ENCODE measurements at places on chromosomes 1 and 21.

GRCh38 chr21:20592463-20592862, 405.7 kb upstream of the NCAM2 start:
- no peak for DNase-seq

DNA sequence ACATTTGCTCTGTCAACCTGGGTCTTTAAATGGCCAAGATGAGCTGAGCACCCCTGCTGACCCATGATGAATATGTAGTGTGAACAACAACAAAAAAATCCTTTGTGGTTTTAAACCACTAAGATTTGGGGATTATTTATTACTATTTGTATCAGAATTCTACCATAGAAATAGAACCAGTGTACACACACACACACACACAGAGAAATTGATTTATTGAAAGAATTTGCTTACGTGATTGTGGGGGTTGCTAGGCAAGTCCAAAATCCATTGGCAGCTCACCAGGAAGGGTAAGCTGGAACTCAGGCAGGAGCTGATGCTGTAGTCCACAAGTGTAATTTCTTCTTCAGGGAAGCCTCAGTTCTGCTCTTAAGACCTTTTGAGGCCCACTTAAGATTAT, 82.5 kb upstream of the MAP1LC3C start:
- DNase-seq, result no peak

DNA sequence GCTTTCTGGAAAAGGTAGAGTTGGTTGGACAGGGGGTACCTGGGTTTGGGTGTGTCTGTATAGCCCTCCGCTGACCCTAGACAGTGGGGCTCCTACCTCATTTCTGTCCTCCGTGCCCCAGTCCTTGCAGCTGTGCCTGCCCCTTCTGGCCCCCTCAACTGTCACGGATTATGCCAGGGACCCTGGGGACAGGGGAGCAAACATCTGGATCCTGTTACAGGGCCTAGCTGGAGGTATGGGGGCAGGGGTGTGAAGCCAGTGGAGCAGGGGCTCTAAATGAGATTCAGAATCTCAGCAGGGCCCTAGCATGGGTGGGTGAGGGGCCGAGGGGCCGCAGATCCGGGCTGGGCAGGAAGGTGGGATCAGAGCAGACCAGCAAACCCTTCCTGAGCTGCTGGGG, 81.0 kb downstream of the TAS1R2 start:
- DNase-seq, result no peak

DNA sequence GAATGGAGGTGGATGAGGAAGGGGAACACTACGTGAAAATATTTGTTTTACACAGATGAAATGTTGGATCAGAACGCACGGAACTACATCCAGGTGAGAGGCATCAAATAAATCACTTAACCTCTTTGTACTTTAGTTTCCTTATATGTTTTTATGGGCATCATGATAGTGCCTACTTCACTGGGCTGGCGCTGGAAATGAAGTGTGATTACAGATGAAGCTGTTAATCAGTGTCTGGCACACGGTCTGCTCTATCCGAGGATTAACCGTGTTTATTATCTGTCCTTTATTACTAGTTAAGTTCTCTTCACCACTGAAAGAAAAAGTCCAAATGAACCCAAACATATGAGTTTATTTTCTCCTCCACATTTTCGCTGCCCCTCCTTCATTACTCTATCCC, 96.0 kb upstream of the TRABD2B start:
- no peak for DNase-seq

- DNase-seq, result no peak
Observed at GRCh38 chr1:15148475-15148874, 5.1 kb upstream of the TMEM51 start.

DNA sequence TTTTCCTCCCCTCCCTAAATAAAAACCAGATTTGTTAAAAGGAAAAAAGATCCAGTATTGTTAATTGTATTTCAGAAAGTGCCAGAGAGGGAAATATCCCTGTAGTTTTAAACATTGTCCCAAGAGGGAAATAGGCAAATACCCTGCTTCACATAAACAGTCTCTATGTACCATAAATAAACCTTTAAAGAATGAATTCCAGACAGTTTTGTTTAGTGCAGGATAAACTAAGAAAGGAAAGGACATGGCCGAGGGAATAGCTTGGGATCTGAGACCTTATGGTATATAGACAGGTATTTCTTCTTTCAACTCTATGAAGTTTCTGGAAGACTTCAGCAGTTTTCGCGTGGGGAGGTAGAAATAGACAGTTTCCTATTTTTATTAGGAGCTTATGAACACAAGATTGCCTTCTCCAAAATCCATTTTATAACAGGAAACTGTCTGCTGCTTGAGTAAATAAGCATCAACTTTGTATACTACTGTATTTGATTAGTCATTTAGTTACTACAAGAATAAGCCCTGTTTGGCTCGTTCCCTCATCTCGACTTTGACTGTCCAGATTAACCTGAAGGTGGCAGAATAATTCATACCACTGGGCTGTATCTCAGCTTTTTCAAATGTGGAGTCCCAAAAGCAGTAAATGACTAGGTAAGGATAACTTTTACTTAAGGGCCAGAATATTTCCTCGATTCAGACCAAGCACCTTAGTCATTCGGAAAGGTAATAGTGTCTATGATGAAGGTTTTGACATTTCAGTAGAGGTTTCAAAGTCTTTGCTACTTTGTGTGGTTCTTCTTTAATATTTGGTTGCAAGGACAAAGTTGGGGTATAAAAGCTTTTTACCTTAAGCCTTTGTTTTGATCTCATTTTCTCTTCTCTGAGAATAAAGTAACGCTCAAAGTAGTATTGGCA, 177.5 kb downstream of the VPS13D start:
- no peak for DNase-seq

DNA sequence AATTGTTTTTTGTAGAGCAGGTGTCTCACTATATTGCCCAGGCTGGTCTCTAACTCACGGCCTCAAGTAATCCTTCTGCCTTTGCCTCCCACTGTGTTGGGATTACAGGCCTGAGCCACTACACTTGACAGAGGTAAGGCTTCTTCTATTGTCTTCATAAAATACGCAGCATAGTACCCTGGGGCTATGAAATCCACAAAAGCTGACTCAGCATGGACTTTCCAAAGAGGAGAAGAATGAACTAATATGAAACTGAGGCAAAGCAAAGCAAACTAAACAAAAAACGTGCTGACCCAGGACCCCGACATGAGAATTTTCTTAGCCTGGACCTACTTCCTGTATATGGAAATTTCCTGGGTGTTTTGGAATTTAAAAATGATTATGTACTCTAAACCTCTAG, 18.5 kb upstream of the ATP13A2 start:
- DNase-seq, result no peak

GRCh38 chr21:14706712-14707510, 160.8 kb upstream of the SAMSN1 start:
- no peak for DNase-seq

DNA sequence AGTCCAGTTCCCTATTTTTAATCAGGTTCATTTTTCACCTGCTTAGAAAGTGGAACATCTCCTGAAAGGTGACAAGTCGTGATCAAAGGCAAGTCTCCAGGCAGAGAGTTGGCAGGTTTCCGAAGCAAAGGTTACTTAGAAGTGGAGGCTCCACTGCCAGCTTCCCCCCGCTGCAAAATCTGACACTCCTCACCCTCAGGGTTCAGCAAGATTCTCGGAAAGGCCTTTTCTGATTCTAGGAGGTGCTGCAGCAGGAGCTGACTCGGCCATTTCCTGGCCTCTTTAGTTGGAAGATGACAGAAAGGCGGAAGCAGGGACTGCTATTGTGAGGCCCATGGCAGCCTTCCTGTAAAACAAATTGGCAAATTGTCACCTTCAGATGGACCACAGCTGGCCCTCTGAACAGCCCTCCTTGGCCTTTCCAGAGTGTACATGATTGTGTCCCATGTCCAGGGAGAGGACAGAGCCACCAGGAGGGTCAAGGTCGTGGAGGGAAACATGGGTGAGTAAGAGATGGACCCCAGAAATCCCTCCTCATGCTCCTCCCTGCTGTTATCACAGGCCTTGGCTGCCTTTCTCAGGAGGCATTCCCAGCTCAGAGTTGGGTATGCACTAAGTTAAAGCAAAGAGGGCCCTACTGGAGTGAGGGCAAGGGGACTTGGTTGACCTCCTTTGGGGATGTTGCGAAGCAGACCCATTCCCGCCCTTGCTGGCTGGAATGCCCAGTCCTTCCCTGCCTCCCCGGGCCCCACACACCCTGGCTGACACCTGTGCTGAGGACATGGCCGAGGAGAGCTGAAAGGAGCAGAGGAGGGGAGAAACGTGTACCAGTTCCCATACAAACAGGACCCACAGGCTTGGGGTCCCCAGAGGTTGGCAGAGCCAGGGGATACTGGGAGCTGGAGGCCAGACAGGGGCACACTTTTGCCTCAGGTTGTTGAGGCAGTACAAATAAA, 115.5 kb upstream of the IRF2BP2 start:
- DNase-seq, result no peak

DNA sequence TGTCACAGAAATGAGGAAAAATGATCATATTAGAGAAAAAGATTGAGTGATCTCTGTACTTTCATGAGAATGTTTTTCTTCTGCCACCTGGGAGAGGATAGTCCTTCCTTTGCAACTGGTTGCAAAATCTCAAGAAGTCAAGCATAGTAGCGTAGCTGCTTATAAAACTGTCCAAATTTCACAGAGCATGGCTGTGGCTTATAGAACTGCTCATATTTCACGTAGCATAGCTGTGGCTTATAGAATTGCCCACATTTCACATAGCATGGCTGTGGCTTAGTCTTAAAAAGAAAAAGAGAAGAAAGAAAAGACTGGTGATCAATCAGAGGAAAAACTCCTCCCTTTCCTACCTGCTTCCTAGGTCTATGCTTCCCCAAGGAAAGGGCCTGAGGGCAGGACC, 329.5 kb downstream of the SIPA1L2 start:
- DNase-seq, result no peak

GRCh38 chr1:209688746-209689234, 13.6 kb downstream of the G0S2 start:
- DNase-seq, result no peak

DNA sequence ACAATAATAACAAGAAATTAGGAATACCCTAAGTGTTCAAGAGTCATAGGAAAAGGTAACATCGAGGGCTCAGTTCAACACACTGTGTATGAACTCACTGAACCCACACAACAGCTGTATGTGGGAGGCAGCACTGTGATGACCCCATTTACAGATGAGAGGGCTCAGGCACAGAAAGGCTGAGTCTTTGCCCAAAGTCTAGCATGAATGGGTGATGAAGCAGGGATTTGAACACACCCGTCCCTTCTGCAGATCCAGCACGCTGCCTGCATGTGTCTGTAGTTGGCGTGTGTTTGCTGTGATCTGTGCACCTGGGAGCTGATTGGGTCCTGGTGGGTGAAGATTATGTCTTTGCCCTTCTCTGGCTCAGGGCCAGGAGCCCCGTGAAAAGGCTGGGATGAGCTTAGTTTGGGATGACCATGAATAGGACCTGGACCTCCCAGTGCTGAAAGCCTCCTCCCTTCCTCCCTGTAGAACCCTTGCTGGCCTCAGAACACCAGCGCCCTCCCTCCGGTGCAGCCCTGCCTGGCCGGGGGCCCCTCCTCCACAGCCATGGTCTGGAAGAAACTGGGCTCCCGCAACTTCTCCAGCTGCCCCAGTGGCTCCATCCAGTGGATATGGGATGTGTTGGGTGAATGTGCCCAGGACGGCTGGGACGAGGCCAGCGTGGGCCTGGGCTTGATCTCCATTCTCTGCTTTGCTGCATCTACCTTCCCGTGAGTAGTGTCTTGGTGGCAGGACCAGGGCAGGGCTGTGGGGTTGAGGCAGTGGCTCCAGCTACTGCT, 5.2 kb downstream of the SLC66A1 start:
- no peak for DNase-seq

- no peak for DNase-seq
Observed at GRCh38 chr1:110136911-110137310, 13.4 kb upstream of the SLC6A17 start.

GRCh38 chr1:67726224-67726623, 41.2 kb downstream of the GADD45A start:
- DNase-seq, result no peak

DNA sequence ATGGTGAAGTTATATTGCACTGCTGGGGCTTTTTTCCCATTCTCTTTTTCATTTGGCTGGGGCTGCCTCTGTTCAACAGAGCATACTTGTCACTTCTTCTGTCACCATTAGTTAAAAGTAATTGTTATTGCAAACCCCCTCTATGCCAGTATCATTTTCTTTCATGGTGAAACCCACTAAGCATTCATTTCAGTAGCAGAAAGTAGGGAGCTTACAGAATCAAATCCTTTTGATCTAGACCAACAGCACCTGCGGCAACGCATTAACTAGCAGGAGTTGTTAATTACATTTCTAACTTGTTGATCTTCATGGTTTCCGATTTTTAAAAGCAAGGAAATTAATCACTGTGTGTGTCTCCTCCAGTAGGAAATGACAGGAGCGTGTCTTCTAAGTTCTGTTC, 15.0 kb downstream of the SMYD2 start:
- DNase-seq, result no peak

- no peak for DNase-seq
Observed at GRCh38 chr21:33283203-33283602, 17.0 kb downstream of the IL10RB start.

GRCh38 chr1:225657462-225657989, 4.6 kb upstream of the ENAH start:
- DNase-seq, result no peak

- no peak for DNase-seq
Observed at GRCh38 chr1:56464294-56464693, 115.1 kb downstream of the PLPP3 start.

GRCh38 chr21:33968080-33968994, 52.7 kb upstream of the ATP5PO start:
- DNase-seq, result no peak

DNA sequence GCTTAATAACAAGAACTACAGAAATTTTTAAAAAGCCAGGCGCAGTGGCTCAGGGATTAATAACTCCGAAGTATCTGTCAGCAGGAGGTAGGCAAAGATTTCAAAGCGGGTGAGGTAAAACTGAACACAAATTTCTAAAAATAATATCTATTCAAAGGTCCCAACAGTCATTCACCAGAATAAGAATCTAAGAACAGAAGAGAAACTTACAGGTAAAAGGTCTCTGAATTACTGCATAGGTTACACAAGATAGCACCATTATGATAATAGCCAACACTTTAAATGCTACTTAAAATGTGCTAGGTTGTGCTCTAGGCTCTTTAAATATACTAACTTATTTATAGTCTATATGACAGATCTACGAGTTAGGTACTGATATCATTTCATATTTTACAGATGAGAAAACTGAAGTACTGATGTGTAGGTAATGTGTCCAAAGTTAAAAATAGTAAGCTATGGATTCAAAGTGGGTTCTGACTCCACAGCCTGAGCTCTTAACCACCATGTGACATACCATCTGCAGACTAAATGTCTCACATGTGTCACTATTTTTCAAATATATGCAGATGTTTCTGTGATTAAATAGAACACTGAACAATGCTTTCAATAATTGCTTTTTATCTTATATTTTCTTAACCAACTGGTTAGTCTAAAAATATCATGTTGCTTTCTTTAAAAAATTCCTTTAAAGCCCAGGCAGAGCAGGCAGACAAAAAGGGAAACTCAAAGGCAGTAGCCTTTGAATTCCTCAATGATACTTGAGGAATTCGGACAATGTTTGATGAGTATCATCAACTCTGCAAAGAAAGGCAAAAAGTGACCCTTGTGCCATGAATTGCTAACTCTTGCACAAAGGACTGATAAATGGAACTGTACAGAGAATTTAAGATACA, 80.5 kb upstream of the TTC39A start:
- DNase-seq, result no peak

All from stimulated activated CD8-positive, alpha-beta memory T cell treated with anti-CD3 and anti-CD28 coated beads, Interleukin-7, amount 100 ng/mL, for 24 hours (primary cell).